ENCODE measurements at places on chromosomes 2 and 18.

DNA sequence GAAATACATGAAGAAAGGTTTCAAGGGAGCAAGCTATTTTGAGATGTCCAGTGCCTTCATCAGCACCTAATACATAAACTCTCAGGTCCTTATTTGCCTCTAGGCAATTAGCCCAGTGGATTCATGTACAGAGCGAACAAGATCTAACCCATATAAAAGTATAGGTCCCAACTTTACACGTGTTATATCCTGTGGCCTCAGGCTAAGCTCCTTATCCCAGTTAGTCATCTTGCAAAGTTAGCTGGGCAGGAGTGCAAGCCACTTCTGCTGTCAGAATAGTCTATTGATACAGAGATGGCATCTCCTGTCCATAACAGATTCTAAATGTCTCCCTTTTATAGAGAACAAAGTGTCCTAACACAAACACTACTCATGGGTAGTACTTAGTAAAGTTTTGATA lies 203.9 kb upstream of the PIK3C3 start:
- no peak for DNase-seq

DNA sequence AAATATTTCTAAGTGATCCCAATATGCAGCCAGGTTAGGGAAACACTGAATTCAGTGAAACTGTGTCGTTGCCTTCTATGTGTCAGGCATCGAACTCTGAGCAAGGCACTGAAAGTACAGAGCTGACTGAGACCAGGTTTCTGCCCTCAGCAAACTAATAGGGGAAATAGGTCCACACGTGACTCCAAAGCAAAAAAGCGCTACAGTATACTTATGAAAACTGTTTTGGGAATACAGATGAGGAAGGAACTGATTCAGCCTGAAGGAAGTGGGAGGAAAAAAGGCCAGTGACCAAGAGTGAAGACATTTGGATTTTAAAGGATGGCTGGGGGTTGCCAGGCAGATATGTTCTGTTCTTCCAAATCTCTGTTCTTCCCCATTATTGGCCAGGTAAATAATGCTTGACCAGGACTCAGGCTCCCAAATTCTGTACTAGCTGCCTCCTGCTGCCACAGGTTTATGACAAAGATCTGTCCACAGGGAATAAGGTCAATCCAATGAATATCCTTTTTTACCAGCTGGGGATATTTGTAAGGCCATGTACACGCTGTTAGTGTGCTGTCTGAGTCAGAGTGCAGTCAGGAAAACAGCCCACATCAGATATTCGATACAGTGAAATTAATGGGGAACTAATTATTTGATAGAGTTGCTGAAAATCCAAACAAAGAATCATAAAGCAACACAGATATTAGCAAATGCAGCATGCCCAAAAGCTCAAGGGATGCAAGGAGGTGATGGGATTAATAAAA lies 24.5 kb upstream of the INPP4A start:
- DNase-seq, result no peak

- no peak for DNase-seq
Measured at GRCh38 chr2:11797846-11798245, 51.4 kb downstream of the LPIN1 start.

GRCh38 chr2:186437719-186438118 lies 48.3 kb upstream of the ZC3H15 start:
- no peak for DNase-seq

Data from stimulated activated CD4-positive, alpha-beta T cell treated with anti-CD3 and anti-CD28 coated beads, Interleukin-4, amount 100 ng/mL, for 48 hours (primary cell).